PC-3 (cell line): ENCODE measurements at places on chromosomes 12 and 14. TPM values are rescaled to one million over a fixed set of nuclear protein-coding genes. Genes with fewer than 3 reads are reported as not detected.

DNA sequence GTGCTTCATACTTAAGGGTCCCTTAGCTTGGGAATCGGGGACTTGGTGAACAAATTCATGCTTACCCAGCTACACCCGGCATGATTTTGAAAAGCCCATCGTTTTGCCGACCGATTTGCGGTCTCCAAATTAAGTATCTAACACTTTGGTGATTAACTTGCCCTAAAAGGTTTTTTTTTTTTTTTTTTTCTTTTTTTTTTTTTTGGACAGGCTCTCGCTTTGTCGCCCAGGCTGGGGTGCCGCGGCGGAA lies 843 bp upstream of the HSP90AA1 start:
- no peak for DNase-seq

- no peak for DNase-seq
Observed at GRCh38 chr12:16118586-16118985, 158.9 kb downstream of the SLC15A5 start.

DNA sequence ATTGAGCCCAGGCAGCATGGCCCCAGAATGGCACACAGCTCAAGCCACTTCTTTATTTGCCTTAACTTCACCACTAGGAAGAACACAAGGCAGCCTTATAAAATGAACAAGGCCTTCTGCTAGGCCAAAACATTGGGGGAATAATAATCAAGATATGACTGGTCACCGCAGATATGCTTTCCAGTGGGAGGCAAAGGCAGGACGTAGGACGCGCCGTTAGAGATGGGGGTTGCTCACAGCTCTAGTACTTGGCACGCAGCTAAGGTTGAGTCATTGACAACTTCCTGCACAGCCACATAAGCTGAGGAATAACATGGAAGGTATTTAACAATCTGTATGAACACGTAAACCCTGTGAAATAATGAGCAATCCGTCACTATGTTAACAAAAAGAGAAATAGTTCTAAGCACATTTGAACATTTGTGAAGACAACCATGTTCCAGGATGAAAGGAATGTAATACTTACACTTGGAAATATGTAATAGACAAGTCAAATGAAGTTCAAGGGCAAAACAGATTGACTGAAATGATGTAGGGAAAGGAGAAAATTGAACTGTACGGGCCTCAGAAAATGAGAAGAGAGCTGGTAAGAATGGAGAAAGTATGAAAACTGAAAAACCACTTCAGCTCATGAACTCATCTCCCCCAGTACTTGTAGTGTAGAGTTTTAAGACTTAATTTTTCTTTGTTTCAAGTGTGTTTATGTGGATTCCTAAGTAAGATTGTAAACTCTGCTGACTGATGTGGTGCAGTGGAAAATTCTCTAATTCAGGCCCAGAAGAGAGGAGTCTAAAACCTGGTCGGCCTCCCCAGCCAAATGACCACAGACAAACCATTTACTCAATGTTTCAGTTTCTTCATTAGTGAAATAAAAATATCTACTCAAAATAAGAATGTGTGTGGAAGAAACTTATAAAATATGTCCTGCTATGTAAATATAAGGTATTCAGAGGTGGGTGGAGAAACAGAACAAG lies 59.3 kb upstream of the CCDC91 start:
- peak; percentile 98 for DNase-seq

DNA sequence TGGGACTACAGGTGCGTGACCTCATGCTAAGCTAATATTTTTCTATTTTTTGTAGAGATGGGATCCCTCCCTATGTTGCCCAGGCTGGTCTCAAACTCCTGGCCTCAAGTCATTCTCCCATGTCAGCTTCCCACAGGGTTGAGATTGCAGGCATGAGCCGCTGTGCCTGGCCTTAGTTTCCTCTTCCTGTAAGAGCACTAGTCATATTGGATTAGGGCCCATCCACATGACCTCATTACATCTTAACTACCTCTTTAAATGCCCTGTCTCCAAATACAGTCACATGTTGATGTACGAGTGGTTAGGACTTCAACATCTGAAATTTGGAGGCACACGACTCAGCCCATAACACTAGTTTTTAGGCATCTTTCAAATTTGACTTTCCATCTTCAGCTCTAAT lies 72.2 kb upstream of the RASSF3 start:
- DNase-seq, result no peak

GRCh38 chr12:112584266-112584722 lies 165.5 kb downstream of the PTPN11 start:
- peak; percentile 35 for DNase-seq

DNA sequence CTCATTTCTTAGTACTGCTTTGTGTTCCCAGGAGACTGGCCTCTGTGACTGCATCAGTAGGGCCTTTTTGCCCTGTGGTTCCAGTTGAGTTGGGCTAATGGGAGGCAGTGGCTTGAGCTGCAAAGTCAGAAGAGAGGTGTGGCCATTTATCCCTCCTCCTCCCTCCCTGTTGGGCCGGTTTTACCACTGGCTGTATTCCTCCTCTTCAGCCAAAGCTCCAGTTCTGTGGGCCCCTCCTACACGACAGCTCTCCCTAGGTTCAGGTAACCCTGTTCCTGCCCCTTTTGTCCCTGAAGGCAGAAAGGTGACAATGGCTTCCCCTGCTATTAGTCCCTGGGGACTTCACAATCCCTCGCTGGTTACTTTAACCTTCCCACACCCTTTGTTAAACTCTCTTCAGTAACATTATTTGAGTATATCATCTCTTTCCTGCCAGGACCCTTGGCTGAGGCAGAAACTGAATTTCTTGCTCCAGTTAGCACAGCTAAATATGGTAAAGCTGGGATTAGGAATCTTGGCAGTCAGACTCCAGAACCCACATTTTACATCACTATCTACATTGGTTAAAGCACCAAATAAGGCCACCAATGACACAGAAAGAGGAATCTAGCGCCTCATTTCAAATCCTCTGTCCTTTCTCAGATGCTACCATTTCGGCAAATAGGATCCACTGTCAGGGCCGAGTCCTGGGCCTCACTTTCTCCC lies 121.9 kb upstream of the SLC35F4 start:
- DNase-seq, result peak; percentile 60

The FOXG1 gene
- total RNA-seq, result not detected in 2 replicates

The SLC39A5 gene
- total RNA-seq, result 0.18 TPM in 1 of 2 replicates, not detected in the other

The OLR1 gene
- 0.80 TPM in 1 of 2 replicates, not detected in the other for total RNA-seq
